IMR-90 (cell line): ENCODE measurements at places on chromosomes 6 and 20.

DNA sequence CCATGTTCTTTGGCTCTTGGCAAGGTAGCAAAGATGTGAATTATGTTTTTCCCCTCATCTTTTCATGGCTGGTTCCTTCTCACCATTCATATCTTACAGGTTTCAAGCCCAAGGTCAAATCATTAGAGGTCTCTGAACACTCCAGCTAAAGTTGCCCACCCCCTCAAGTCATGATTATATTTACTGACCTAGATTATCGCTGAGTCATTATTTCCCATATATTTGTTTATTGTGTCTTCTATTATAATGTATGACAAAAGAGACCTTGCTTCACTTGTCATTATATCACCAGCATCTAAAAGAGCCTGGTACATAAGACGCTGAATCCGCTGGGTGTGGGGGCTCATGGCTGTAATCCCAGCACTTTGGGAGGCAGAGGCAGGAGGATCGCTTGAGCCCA, 12.4 kb downstream of the DSN1 start:
- no peak for DNase-seq
- H3K36me3 ChIP-seq, result 0 out of 2 replicates have a peak, but pooled peaks cover 3% of the 10 kb centered on the region
- H3K4me1 ChIP-seq, result no peaks in the 10 kb centered on the region

- H3K4me3 ChIP-seq, result no peak overlapping the region
- peaks cover 3% of the 10 kb centered on the region for H3K27me3 ChIP-seq
- no peak for DNase-seq
- no peak overlapping the region for H3K27ac ChIP-seq
- no peaks in the 10 kb centered on the region for H3K36me3 ChIP-seq
These were observed 405.9 kb upstream of the BTBD3 start for GRCh38 chr20:11511821-11512220.

DNA sequence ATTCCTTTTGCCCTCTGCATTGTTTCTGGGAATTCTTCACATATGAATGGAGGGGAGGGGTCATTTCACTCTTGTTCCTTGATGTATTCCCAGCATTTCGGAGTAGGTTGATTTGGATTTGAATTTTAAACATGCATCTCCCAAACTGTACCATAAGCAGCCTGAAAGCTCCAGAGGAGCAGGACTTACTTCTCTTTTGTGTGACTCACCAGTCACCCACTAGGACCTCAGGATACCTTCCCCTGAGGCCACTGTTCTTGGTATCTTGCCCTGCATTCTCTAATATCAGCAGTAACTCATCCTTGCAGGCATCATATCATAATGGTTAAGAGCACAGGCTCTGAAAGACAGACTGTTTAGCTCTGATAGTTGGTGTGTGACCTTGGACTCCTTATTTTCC, 703 bp downstream of the MRPL2 start:
- peaks cover 16% of the 10 kb centered on the region for H3K36me3 ChIP-seq
- peaks cover 11% of the 10 kb centered on the region for H3K4me1 ChIP-seq
- H3K27me3 ChIP-seq, result no peaks in the 10 kb centered on the region
- no peak for DNase-seq
- no peak overlapping the region for H3K27ac ChIP-seq

DNA sequence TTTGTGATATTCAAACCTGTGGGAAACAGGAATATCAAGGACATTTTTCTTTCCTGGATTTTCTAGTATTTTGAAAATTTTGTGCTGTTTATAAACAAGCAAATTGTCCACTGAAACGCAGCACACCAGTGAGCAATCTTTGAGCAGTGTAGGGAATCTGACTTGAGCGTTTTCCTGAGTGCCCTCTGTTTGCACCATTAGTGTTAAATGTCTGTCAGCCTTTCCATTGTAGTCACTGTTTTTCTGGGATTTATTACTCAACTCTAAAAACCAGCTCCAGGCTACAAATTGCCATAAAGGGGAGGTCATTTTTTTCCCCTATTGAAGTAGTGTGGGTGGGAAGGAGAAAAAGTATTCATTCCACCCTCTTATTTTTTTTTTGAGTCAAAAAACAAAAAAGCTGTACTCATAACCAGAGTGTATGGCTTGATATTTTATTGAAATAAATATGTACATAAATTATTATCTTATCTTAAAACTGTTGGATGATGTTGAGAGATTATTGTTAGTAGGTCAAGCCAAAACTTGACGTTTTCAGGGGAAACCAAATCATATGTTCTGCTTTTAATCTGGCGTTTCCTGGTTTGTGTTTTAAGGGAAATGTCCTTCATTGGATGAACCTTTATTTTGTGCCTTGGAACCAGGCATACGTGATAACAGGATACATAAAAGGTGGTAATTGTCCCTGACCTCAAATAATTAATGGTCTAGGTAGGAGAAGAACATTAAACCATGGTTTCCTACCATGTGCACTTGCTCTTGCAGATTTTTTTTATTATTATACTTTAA, 51.8 kb downstream of the TSHZ2 start:
- no peak overlapping the region for H3K27ac ChIP-seq
- H3K36me3 ChIP-seq, result no peaks in the 10 kb centered on the region
- H3K27me3 ChIP-seq, result no peaks in the 10 kb centered on the region
- no peaks in the 10 kb centered on the region for H3K4me1 ChIP-seq

- no peak overlapping the region for H3K27ac ChIP-seq
- H3K27me3 ChIP-seq, result no peaks in the 10 kb centered on the region
- H3K4me1 ChIP-seq, result no peaks in the 10 kb centered on the region
- peaks cover 43% of the 10 kb centered on the region for H3K36me3 ChIP-seq
- no peak for DNase-seq
- H3K4me3 ChIP-seq, result no peak overlapping the region
These were observed 63.1 kb downstream of the SEC63 start for GRCh38 chr6:107894809-107895396.

DNA sequence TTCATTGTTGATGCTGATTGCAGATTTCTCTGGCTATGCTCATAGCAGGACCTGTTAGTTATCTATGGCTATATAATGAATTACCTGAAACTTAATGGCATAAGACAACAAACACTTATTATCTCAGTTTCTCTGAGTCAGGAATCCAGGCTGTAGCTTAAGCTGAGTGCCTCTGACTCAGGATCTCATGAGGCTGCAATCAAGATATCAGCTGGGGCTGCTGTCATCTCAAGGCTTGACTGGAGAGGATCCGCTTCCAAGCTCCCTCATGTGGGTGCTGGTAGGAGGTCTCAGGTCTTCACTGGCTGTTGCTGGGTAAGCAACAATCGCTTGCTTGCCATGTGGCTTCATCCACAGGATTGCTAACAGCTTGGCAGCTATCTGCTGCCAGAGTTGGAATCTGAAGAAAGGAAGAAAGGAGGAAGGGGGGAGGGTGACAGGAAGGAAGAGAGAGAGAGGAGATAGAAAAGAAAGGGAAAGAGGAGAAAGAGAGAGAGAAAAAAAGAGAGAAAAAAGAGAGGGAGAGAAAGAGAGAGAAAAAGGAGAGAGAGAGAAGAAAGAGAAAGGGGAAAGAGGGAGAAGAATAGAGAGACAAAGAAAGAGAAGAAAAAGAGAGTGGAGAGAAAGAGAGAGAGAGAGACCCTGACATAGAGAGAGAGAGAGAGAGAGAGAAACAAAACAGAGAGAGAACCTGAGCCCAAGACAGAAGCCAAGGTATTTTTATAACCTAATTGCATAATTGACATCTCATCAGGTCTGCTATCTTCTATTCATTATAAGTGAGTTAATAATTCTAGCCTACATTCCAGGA, 579.0 kb upstream of the BTBD3 start:
- no peaks in the 10 kb centered on the region for H3K36me3 ChIP-seq
- peak; percentile 74 for DNase-seq
- H3K27me3 ChIP-seq, result peaks cover 4% of the 10 kb centered on the region; the same call in 1 of the 2 replicates
- H3K27ac ChIP-seq, result no peak overlapping the region

GRCh38 chr6:52929321-52930164, 20.0 kb upstream of the GSTA3 start:
- peak; percentile 93 for DNase-seq
- no peak overlapping the region for H3K4me3 ChIP-seq
- H3K27me3 ChIP-seq, result no peaks in the 10 kb centered on the region

- peak; percentile 44 for DNase-seq
- H3K4me1 ChIP-seq, result no peaks in the 10 kb centered on the region
- no peak overlapping the region for H3K4me3 ChIP-seq
- peaks cover 10% of the 10 kb centered on the region; the same call in 1 of the 2 replicates for H3K36me3 ChIP-seq
These were observed 75.3 kb upstream of the MRAP2 start for GRCh38 chr6:83958241-83958685.

- no peak overlapping the region for H3K4me3 ChIP-seq
- H3K4me1 ChIP-seq, result peaks cover 42% of the 10 kb centered on the region
- H3K36me3 ChIP-seq, result peaks cover 60% of the 10 kb centered on the region
- DNase-seq, result peak; percentile 52
- no peaks in the 10 kb centered on the region for H3K27me3 ChIP-seq
These were observed 27.3 kb downstream of the RRBP1 start for GRCh38 chr20:17654649-17655285.

DNA sequence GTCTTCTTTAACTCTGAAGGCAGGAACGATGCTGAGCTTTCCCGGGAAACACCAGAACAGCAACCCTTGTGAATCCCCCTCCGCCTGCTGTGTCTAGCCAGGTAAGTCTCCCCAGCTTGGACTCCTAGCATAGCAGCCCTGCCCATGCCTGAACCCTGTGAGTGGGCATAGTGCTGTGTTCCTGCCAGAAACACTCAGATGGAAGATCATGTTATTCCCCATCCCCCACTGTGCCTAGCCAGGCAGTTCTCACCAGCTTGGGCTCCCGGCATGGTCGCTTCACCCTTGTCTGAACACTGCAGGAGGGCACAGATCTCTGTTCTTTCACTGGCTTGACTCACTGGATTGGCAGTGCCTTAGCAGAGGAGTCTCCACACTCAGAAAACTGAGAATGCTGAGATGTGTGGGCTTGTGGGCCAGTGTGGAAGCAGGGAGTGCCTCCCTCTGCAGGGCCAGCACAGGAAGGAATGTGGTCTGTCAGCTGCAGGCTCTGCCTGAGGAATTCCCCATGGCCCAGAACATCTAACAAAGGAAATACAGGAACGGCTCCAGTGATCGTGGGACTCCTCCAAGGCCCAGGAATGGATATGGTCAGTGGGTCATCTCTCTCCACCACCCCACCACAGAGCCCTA, 440.1 kb upstream of the ADGRB3 start:
- no peak for DNase-seq
- H3K27me3 ChIP-seq, result no peaks in the 10 kb centered on the region
- no peaks in the 10 kb centered on the region for H3K4me1 ChIP-seq
- no peak overlapping the region for H3K4me3 ChIP-seq

GRCh38 chr6:32799168-32799567, 17.6 kb downstream of the HLA-DOB start:
- H3K4me3 ChIP-seq, result no peak overlapping the region
- DNase-seq, result no peak
- H3K27ac ChIP-seq, result no peak overlapping the region
- H3K27me3 ChIP-seq, result peaks cover 13% of the 10 kb centered on the region

DNA sequence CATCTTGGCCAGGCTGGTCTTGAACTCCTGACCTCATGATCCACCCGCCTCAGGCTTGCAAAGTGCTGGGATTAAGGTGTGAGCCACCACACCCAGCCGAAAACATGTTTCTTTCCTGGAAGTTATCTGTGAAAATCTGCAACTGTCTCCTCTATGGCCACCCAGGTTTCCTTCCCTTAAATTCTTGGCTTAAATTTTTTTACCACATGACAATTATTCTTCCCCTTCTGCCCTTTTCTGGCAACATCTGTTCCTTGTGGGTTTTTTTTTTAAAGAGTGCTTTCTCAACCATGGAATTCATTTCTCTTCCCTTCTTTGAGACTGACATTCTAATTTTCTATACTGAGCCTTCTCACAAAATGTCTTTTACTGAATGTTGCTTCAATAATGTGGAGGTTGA, 59.6 kb downstream of the DOK5 start:
- H3K36me3 ChIP-seq, result no peaks in the 10 kb centered on the region
- H3K27ac ChIP-seq, result no peak overlapping the region
- no peak overlapping the region for H3K4me3 ChIP-seq
- no peaks in the 10 kb centered on the region; the same call in 1 of the 2 replicates for H3K4me1 ChIP-seq
- DNase-seq, result no peak
- H3K27me3 ChIP-seq, result no peaks in the 10 kb centered on the region

DNA sequence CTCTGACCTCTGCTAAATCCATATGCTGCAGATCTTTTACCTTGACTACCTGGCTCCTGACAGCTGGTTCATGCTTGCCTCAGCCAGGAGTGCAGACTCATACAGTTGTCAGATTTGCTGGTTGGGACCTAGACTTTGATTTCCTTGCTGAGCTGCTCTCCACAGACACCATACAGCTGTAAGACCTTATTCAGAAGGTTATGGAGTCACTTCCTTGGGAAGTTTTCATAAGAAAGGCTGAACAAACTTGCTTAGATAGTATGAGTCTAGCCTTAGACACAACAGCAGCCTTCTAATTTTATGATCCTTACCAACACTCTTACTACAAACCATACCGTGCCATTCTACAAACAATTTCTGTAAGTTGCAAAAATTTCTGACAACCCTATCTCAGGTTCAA, 102.9 kb downstream of the EDN1 start:
- DNase-seq, result no peak
- no peak overlapping the region for H3K4me3 ChIP-seq
- no peaks in the 10 kb centered on the region for H3K36me3 ChIP-seq
- H3K4me1 ChIP-seq, result no peaks in the 10 kb centered on the region

DNA sequence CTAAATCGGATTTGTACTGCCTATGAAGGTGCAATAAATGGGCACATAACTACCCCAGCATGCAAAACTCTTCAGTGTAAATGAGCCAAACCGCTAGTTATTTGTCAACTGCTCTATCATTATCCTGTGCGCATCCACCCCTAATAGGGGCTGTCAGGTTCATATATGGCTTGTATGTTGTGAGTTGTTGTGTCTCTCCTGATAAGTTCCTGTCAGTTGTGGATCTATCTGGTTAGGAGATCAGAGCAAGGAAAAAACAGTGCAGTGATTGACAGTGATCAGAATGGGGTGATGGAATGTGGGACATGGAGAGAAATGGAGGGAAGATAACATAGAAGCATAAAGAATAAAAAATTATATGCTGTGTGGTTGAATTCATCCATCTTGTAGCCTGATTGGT, 686.9 kb upstream of the ID4 start:
- no peak overlapping the region for H3K27ac ChIP-seq
- H3K4me3 ChIP-seq, result no peak overlapping the region
- no peaks in the 10 kb centered on the region for H3K4me1 ChIP-seq
- no peaks in the 10 kb centered on the region for H3K36me3 ChIP-seq
- DNase-seq, result no peak
- no peaks in the 10 kb centered on the region for H3K27me3 ChIP-seq

DNA sequence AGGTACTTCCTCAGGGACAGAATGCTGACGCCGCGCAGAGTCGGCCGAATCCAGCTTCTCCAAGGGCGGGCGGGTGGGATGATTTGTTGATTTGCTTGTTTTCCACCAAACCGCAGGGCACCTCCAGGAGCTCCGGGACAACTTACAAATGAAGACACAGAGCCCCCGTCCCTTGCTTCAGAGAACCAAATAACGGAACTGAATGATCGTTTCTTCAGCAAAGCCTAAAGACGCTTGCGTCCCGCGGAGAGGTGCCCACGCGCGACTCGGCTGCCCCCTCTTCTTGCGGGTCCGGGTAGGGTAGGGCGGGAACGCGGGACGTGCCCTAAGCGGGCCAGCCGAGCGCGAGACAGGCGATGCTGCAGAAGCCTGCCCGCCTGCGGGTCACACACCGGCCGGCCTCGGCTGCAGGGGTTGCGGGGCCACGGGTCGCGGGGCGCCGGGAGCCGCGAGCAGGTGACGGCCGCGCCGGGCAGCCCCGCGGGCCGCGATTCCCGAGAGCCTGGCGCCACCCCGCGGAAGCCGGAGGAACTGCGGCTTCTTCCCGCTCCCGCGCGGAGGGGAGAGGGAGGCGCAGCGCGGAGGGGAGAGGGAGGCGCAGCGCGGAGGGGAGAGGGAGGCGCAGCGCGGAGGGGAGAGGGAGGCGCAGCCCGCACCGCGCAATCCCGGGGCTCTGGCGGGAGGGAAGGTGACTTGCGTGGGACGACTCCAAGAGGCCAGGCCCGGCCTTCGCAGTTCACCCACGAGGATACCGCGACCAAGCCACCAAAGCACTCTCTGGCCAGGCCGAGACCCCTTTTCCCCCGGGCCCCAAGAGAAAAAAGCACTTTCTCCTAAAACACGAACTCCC, 7.7 kb upstream of the FOXF2 start:
- DNase-seq, result no peak
- peaks cover 8% of the 10 kb centered on the region; the same call in 1 of the 2 replicates for H3K4me1 ChIP-seq
- peaks cover 46% of the 10 kb centered on the region for H3K27me3 ChIP-seq
- H3K4me3 ChIP-seq, result peak overlapping the region; percentile 44
- H3K36me3 ChIP-seq, result no peaks in the 10 kb centered on the region
